Metanephros (tissue), 2 donors: ENCODE measurements at places on chromosomes 12 and 14. TPM values are rescaled to one million over a fixed set of nuclear protein-coding genes. Genes with fewer than 3 reads are reported as not detected.

HSP90AA1 gene
- total RNA-seq = 814 TPM

SERPINA9 gene
- not detected for total RNA-seq

KRT86 gene
- not detected for total RNA-seq

PTCSC3 gene
- total RNA-seq = not detected

TEX52 gene
- not detected for total RNA-seq
